ENCODE measurements at places on chromosomes 6 and 20.

DNA sequence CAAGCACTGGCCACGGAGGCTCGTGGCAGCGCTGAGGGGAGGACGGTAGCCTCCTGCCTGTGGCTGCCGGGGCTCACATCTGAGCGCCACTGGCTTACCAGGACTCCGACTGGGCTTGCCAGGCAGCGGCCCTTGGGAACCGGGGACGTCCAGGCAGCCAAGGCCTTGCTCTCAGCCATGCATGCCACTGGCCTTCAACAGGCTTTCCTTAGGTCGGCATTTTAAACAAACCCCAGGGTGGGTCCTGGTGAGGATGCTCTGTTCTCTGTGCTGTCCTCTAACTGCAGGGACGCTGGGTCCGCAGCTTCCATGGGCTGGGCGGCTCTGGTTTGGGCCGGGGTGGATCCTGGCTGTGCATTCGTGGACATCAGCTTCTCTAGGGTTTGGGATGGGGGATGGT is 59.1 kb upstream of the BHLHE23 start:
- DNase-seq, result no peak

DNA sequence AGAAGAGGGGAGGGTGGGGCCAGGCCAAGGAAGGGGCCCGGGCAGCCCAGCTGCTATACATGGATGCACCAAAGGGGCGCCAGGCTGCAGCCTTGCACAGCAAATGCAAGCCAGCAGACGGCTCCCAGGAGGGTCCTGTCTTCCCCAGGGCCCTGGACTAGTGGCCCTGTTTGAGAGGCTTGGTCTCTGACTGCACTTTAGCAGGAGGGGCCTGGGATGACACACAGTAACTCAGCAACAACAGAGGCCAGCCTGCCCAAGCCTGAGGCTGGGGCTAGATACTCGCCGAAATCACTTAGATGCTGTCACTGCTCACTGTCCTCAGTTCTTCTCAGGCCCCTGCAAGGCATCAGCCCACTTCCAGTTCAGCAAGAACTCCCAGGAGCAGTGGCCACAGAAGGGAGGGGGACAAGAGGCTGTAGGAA is 73.5 kb downstream of the TRAM2 start:
- no peak for DNase-seq

DNA sequence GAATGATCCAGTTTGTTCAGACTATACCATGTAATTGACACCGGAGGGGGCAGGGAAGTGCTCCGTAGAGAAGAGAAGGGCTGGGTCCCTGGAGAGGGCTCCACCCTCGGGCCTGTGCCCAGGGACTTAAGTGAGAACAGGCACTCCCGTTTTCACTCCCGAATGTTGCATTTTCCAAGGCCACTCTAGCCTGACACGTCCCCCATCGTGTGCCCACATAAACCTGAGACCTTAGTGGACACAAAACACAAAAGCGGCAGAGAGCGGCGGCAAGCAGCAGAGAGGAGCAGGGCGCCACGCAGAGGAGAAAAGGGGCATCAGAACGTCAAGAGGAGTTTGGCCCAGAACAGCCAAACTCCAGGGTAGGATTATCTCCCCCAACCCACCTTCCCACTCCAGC is 1405.1 kb downstream of the GRIK2 start:
- DNase-seq, result no peak

DNA sequence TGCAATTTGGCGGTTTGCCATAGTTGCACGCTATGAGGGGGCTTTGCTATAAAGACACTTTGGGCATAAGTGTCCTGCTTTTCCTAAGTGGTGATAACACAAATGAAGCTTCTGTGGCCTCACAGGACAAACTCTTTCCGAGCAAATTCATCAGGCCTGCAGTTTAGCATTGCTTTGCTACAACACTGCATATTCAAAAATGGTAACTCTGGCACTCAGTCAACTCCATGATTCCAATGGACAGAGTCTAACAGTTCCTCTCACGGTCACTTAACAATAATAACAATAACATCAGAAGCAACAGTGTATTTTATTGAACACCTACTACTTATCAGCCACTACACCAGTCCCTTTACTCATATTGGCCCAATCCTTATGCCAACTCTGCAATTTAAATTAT is 222.5 kb downstream of the FRK start:
- DNase-seq, result no peak
